Thymus (tissue), 14 donors: ENCODE measurements at places on chromosomes 3 and 15.

GRCh38 chr3:137962251-137962650 is 47.7 kb upstream of the CLDN18 start:
- DNase-seq = no peak

GRCh38 chr3:113104357-113105092 is 106.8 kb upstream of the BOC start:
- no peak for DNase-seq

DNA sequence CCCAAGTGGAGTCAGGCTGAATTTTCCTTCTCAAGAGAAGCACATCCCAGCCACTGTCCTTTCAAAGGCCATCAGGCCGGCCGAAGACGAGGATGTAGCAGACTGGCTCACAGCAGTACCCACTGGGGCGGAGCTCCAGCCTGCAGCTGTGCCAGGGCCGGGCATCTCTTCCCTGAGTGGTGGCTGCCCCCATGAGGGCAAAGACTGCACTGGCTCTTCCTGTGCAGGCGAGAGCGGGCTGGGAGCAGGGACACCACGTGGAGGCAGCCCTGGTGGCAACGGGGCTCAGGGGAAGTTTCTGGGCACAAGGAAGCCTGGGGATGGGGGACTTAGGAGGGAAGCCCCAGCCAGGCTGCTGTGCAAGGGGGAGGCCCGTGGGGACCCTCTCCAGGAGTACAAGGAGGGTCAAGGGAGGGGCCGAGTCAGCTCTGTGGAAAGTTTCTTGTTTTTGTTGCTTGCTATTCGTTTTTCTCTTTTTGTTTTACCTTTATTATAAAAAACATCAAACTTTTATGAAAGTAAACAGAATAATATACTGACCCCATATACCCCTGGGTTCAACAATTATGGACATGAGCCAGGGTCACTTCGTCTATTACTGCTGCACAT is 66.1 kb downstream of the RPN1 start:
- no peak for DNase-seq

- no peak for DNase-seq
These were observed 106.5 kb downstream of the ECT2 start for GRCh38 chr3:172856795-172857742.

DNA sequence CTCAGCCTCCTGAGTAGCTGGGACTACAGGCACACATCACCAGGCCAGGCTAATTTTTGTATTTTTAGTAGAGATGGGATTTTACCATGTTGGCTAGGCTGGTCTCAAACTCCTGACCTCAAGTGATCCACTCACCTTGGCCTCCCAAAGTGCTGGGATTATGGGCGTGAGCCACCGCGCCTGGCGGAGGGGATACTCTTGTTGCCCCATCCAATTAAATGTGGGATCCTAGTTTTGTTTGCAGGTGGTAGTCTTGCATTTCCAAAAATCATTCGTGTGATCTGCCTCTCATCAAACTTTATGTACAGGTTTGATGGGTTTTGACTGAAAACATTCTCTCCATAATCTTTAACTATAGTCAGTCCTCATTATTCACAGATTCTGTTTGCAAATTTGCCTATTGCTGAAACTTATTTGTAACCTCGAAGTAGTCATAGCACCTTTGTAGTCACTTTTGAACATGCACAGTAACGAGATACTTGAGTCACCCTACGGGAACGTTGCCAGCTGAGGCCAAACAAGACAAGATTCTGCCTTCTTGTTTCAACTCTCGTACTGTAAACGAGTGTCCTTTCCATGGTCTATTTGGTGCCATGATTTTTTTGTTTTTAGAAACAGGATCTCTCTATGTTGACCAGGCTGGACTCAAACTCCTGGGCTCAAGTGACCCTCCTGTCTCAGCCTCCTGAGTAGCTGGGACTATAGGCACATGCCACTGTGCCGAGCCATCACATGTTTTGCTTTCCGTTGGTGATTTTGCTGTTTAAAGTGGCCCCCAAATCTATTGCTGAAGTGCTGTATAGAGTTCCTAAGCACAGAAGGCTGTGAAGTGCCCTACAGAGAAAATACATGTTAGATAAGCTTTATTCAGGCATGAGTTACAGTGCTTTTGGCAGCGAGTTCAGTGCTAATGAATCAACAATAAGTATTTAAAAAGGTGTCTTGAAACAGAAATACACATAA is 8.1 kb upstream of the MAPK6 start:
- no peak for DNase-seq

- DNase-seq = no peak
These were observed 26.3 kb downstream of the LIPC start for GRCh38 chr15:58458076-58458475.

DNA sequence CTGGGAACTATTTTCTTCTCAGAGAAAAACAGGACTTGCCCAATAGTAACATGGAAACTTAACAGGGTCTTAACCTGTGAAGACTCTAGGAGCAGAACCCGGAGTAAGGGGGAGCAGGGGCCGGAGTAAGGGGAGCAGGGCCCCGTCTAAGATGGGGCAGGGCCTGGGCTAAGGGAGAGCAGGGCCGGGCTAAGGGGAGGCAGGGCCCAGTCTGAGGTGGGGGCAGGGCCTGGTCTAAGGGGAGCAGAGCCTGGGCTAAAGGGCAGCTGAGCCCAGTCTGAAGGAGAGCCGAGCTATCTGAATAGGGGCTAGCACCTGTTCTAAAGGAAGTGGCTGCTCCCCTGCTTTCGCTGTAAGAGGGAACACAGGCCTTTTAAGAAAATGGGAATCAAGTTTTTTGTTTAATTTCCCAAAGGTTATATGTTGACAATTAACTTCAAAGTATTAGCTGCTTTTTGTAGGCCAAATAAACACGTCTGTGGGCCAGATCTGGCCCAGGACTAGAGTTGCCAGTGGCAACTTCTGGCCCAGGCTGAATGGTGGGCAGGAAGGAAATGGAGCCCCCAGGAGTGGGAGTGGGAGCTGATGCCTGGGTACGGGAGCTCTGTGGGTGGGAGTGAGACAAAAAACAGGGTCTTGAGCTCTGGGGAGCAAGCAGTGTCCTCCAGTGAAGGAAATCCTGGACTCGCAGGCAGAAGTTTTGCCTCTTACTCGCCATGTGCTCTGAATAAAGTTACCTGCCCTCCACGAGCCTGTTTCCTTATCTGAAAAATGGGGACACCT is 32.5 kb downstream of the CSPG4 start:
- no peak for DNase-seq

DNA sequence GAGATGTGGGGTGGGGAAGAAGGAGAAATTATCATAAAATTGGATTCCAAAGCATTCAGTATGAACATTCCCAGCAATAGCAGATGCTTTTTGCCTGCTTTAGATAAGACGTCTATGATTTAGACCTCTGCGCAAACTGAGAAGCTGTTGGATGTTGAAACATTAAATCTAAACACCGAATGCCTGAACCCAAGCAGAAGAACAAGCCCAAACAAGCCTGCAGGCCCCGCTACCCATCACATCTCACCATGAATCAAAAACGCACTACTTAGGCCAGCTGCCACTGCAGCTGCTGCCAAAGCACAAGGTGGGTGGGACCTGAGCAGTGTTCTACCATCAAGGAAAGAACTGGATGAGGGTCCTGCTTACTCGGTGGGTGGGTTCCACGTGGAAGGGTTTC is 24.4 kb upstream of the THBS1 start:
- no peak for DNase-seq

GRCh38 chr3:141940194-141940776 is 63.8 kb downstream of the ATP1B3 start:
- no peak for DNase-seq
